ENCODE measurements at places on chromosomes 6 and 20. TPM values are rescaled to one million over a fixed set of nuclear protein-coding genes. Genes with fewer than 3 reads are reported as not detected.

Gene CRISP3
- total RNA-seq = not detected

Gene FAM83B
- total RNA-seq = not detected

Gene SESN1
- total RNA-seq = 24.5 TPM

Gene SERINC3
- total RNA-seq = 57.8 TPM

Gene IP6K3
- total RNA-seq = not detected

Gene MUC21
- not detected for total RNA-seq

Gene ISM1
- 2.9 TPM for total RNA-seq

DNA sequence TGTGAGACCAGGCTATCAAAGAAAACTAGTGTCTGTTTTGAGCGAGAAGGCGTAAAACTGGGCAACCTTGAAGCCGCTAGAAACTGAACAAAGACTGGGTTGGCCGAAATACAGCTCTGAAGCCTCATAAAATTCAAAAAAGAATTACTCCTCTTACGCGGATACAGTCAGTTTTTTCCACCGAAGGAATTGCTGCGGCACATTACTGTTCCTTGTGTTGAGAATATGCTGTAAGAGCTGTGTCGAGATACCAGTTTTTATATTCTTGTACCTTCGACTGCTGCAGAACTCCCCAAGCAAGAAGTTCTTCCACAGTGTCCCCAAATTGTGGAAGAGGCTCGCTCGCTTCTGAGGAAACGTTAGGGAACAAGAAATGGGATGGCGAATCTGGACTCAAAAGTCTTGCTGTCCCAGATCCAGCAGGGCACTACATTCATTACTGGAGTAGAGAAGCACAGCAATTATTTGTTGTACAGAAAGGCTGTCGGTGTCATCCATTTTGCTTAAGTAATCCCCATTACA lies 523 bp upstream of the COX7A2 start:
- no peak for DNase-seq

DNA sequence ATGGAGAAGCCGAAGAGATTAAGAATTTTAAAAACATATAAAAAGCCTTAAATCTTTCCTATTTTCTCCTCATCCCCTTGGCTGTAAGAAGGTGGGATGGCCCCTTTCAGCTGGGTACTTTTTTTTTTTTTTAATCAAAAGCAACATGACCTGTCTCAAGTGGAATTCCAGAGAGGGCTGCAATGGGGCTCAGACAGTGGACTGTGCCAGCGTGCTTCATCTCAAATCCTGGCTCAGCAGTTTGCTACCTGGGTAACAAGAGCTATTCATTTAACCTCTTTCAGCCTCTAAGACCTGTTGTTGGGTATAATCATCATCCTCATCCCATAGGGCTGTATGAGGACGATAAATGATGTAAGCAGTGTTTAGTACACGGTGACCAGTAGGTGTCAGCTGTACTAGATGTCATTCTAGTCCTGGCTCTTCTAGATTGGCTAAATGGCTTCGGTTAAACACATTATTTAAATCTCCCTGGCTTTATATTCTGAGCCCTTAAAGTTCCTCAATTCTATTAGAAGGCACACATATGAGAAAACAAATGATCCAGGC lies 6.9 kb upstream of the PPP1R3G start:
- DNase-seq = no peak

DNA sequence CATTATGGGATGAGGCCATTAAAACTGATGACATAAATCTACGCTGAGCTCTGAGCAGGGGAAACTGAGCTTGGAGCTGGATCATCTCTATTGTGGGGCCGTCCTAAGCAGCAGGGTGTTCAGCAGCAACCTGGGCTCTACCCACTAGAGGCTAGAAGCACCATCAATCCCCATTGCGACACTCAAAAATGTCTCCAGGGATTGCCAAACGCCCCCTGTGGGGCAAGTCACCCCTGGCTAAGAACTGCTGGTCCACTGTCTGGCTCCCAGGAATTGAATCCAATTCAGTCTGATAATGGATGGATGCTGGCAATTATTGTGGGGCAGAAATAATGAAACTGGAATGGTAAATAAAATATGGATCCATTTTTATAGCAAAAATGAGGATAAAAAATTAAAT lies 38.2 kb downstream of the PMEPA1 start:
- DNase-seq = no peak

- DNase-seq = no peak
These were observed 58.1 kb upstream of the REV3L start for GRCh38 chr6:111541026-111541681.

DNA sequence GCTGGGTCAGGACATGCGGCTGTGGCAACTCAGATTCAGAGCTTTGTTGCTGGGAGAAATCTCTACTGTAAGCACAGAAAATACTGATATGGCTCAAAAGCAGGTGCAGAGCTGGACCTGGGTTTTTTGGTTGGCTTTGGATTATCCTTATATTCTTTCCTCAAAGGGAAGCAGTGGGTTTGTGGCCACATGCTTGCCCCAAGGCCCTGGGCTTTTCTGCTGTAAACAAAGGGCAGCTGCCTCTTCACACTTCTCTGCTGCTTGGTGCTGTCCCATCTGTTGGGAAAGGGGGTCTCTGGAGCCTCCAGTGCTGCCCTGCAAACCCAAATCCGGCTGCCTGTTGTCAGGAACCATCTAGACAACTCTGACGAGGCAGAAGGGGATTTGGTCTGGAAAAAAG lies 52.4 kb downstream of the ANKRD6 start:
- DNase-seq = no peak

GRCh38 chr6:99014061-99014460 lies 66.3 kb upstream of the FBXL4 start:
- DNase-seq = no peak

DNA sequence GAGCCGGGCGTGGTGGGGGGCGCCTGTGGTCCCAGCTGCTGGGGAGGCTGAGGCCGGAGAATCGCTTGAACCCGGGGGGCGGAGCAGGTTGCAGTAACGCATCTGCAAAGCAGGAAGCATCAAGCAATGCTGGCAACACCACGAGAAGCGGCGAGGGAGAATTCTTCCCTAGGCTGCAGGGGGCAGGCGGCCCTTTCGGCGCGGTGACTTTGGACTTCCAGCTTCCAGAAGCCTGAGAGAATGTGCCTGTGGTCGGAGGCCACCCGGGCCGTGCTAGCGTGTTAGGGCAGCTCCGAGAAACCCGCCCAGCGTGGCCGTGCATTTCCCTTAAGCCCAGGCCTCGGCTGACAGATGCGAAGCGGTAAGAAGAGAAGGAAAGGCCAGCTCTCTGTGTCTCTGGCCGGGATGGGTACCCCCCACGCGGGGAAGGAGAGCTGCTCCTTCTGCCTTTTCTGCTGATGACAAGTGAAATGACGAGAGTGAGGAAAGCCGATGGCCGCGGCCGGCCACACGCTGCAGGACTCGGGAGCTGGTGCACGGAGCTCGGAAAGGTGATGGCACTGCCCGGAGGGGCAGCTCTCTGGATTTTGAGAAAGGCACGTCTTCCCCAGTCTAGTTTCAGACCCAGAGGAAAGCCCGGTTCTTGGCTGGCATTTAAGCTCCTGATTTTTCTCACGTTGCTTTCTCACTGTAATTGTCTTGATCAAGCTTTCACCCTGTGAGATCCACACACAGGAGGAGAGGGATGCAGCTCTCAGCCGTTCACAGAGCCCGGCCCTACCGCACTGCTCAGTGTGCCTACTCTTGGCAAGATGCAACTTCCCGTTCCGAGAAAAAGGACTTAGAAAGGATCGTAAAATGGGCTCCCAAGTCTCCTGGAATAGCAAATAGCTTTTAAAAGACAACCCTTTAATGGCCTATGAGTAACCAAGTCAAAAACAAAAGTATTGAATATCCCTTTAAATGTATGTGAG lies 68.3 kb upstream of the EXOC2 start:
- DNase-seq = no peak

GRCh38 chr6:71345476-71346333 lies 57.1 kb downstream of the OGFRL1 start:
- no peak for DNase-seq

DNA sequence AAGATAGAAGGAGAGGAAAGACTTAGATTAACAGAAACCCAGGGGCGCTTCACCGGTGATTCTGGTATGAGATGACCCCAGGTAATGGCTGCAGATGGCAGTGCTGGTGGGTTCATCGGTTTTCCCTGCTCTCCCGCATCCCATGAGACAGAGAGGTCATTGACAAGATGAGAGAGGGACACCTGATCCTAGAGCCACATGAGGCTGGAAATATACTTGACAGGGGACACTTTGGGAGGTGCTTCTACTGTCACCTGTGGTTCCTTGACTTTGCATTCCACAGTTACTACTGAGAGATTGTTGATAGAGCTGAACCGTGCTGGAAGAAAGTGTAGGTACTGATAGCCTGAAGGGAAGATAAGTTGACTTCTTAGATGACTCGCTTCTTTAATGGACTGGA lies 74.3 kb downstream of the SYNDIG1 start:
- no peak for DNase-seq

GRCh38 chr6:135586388-135586787 lies 88.8 kb upstream of the AHI1 start:
- DNase-seq = no peak

DNA sequence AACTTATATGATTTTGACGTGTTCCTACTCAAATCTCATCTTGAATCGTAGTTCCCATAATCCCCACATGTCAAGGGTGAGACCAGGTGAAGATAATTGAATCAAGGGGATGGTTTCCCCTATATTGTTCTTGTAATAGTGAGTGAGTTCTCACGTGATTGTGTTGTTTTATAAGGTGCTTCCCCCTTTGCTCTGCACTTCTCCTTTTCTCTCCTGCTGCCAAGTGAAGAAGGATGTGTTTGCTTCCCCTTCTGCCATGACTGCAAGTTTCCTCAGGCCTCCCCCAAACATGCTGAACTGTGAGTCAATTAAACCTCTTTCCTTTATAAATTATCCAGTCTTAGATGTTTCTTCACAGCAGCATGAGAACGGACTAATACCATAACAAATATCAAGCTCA lies 83.2 kb downstream of the MANEA start:
- no peak for DNase-seq

DNA sequence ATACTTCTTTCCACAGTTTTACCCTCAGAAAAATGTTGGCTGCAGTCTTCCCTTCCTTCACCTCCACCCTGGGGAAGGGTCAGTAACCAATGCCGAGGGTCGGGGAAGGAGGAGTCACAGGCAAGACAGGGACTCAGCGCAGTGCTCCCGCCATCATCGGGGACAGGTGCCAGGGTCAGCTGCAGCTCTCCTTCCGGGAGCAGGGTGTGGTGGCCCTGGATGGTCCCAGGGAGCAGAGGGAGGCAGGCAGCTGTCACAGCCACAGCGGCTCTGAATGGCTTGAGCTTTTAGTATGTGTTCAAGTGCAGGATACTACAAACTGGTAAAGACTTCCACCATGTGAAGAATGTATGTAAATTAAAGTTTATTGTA lies 26.0 kb upstream of the PI16 start:
- no peak for DNase-seq

DNA sequence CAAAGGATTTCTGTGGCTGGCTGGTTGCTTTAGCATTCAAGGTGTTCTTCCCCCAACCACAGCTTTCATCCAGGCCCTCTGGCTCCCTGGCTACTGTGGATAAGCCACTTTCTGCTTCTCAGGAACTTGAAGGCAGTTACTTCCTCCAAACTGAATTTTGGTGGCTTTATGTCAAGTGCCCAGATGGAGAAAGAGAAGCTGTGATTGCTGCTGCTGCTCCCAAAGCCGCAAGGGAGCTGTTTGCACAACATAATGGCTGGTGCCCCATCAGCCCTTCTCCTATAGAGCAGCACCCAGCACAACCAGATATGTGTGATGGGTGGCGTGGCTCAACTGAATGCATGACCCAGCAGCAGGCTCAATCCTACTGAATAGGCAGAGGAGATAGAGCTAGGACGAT lies 465.2 kb downstream of the MAFB start:
- DNase-seq = no peak

GRCh38 chr6:148890652-148891404 lies 144.0 kb downstream of the UST start:
- no peak for DNase-seq

- peak; percentile 21 for DNase-seq
These were observed 734 bp downstream of the TPBG start for GRCh38 chr6:82364087-82365015.

DNA sequence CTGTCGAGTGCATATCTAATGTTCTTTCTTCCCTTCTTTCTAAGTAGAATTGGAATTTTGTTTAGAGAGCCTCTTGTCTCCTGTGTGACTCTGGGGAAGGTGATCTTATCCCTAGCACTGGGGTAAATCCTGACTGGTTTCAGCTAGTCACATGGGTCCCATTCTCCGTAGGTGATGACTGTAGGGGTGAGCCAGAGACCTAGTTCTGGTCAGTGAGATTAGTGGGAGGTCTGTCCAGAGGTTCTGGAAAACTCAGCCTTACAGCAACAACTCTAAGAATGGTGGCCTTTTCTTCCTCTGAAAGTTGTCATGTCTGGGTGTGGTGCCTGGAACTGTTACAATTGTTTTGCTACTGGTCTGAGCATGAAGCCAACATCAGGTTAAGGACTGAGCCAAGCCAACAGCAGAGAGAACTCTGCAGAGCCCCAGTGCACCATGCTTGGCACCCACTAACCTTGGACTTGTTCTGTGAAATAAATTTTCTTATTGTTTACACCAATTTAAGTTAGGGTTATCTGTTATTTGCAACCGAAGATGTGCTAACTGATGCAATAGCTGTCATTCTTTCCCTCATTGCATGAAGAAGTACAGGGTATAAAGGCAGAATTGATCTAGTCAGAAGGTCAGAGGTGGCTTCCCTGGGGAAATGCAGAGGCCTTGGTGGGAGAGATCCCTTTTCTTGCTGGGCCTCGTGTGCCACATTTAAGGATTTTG lies 56.8 kb upstream of the TULP4 start:
- DNase-seq = no peak

- DNase-seq = no peak
These were observed 31.5 kb upstream of the TBC1D32 start for GRCh38 chr6:121365536-121366521.

- peak; percentile 76 for DNase-seq
These were observed 42.6 kb downstream of the TRIM27 start for GRCh38 chr6:28880894-28881780.

- no peak for DNase-seq
These were observed 141.6 kb downstream of the EYA2 start for GRCh38 chr20:47036091-47036870.
